ENCODE measurements at places on chromosomes 3 and 15.

GRCh38 chr3:172152874-172153273, 113.5 kb downstream of the FNDC3B start:
- DNase-seq, result no peak

- no peak for DNase-seq
Observed at GRCh38 chr3:143311096-143311495, 191.5 kb downstream of the CHST2 start.

- DNase-seq, result no peak
Observed at GRCh38 chr3:9314796-9315195, 48.1 kb upstream of the THUMPD3 start.

DNA sequence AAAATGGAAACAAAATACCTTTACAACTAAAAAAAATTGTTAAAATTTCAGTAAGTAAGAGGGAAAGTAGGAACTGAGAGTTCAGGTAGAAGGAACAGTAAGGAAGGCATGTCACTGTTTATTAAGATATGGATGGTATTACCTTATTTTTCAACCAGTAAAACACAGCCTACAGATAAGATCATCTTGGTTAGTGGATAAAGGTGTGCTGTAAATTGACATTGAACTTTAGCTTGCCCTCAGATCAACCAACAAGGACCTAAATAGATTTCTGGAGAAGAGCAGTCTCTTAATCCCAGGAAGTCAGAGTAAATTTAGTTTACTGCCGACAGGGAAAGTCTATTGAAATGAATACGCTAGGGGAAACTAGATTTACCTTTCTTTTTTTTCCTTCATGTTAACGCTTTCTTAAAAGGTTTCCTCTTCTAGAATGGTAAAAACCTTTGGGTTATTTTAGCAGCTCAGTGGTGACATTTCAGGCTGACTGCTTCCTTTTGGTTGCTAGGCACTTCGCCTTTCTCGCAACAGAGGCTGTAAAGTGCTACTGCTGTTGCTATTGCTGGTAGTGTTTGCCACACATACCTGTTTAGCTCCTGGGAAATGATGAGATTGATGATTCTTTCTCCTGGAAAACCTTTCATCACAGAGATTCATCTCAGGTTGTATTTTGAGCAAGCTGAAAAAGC, 12.9 kb downstream of the DZIP3 start:
- DNase-seq, result peak; percentile 9

DNA sequence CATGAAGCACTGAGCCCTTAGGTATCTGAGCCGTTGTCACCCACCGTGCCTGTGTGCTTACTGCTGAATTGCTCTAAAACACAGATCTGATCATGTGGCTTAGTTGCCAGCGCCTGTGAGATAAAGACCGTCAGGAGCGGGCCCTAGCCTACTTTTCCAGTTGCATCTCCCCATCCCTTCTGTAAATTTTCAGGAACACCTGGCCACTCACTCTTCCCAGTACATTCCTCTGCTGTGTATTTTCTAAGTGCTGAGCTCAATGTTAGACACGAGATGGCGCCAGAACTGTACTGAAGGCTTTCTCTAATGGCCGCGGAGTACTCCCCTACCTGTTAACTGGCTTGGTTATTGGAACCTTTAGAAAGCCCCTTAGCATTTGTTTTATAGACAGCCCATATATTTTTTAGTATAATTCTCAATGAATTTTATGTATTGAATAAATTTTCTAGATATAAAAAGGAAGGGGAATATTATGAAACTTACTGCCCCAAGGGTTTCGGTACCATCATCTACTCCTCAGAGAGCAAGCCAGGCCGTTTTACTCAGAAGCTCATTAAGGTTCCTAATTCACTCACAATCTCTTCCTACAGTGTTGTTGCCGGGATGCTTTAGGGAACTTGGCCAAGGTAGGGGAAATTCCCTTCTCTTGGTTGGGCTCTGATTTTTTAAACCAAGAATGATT, 16.7 kb upstream of the WNT7A start:
- no peak for DNase-seq

DNA sequence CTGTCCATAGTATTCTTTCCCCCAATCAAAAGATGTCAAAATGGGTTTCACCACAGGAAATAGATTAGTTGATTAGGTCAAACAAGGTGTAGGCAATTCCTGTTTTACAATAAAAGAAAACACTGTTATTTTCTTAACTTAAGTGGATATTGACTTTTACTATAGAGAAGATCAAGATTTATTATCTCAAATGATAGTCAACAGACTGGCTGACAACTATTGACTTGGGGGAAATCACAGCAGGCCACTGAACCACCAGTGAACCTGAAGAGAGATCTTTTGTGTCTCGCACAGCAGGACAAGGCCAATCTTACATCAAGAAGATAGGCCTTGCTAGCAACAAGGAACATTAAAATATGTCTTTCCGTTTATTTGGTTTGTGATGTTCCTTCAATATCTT, 1187.6 kb downstream of the SI start:
- DNase-seq, result no peak

DNA sequence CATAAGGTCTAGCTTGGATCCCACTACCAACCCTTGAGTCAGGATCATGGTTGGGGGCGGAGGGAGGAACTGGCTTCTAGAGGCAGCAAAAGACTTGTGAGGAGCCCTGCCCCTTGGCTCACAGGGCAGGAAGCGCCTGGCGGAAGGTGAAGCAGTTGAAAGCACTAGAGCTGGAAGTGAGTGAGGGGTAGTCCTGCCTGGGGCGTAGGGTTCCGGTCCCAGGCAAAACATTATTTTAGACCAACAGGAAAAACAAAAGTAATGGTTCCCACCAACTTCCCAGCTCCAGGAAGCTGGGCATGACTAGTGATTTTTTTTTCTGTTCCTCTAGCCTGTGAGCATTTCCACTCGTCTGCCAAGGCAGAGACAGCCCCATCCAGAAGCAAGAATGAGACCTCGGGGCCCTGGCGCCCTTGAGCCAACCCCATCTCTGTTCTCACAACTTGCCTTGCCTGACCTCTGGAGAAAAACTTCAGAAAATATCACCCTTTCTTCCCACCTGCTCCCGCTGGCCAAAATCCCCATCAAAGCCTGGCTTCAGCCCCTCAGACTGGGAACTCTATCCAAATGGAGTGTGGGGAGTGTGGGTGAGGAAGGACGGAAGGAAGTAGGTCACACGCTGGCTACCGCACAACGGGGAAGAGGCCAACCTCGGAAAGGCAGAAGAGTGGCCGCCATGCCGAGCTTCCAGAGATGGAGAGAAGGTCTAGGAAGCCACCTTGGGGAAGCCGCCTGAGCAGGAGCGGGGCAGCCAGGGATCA, 57.5 kb downstream of the RBPMS2 start:
- DNase-seq, result no peak

DNA sequence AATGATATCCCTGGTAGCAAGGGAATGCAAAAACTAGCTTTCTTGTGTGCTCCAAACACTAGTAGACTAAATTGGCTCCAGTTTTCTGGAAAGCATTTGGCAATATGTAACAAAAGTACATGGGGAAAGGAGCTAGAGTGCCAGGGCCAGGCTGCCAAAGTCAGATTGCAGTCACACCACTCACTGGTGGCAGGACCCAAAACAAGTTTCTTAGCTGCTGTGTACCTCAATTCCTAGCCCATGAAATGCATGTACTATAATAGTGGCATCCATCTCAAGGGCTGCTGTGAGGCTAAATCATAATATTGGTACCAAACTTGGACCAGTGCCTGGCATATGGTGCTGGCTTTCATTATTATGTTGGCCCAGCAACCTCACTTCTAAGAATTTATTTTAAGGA, 49.3 kb downstream of the CLDN18 start:
- no peak for DNase-seq

GRCh38 chr15:25738171-25738965, 124.8 kb downstream of the ATP10A start:
- no peak for DNase-seq

- DNase-seq, result no peak
Observed at GRCh38 chr3:21991061-21991460, 240.1 kb upstream of the ZNF385D start.

- no peak for DNase-seq
Observed at GRCh38 chr15:48336940-48337339, 5.7 kb downstream of the DUT start.

- no peak for DNase-seq
Observed at GRCh38 chr3:188746291-188746783, 425.4 kb upstream of the TPRG1 start.

GRCh38 chr3:9951126-9951525, 1.1 kb downstream of the PRRT3 start:
- DNase-seq, result no peak

GRCh38 chr3:125594125-125594524, 1.2 kb downstream of the OSBPL11 start:
- DNase-seq, result no peak

- DNase-seq, result no peak
Observed at GRCh38 chr3:133955892-133956291, 60.2 kb upstream of the RAB6B start.

DNA sequence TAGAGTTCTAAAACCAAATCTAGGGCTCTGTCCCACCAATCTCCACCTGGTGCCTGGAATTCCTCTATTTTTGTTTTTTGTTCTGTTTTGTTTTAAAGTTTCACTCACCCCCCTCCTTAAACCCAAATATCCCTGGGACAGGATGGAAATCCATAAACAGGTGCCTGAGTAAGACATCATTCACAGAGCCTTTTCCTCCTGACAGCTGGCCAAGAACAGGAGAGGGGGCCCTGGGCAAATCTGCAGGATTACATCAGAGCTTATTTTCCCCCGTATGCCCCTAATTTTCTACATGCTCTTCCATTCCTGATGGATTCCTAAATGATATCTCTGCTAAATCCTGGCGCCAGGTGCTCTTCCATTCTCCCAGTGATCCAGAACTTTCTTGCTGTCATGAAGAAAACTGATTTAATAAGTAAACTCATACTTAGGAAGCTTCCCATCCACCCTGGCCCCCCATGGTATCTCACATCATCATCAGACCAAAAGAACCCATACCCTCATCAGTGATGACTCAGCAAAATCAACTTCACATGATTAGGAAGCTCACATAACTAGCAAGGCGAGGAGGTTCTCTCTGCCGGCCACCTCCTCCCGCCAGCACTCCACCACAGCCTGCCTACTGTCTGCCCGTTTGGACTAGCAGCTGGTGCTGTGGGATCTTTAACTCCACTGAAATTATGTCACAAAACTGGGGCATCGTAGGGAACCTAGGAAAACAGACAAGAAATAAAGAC, 61.0 kb downstream of the LIPC start:
- no peak for DNase-seq

- no peak for DNase-seq
Observed at GRCh38 chr3:7146529-7146928, 285.6 kb downstream of the GRM7 start.

DNA sequence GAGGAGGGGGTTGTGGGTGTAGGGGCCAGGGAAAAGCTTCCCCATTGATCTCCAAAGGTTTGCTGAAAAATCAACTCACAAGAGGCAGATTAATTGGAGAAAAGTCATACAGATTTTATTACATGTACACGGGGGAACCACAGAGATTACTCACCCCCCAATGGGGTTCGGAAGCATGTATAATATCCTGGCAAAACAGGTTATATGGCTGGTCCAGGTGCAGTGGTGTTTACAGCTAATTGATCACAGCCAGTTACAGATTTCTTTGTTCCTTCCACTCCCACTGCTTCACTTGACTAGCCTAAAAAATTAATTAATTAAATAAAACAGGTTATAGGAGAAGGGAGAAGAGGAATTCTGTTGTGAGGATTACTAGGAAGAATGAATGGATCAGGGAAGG, 22.4 kb downstream of the PRKCI start:
- DNase-seq, result no peak

DNA sequence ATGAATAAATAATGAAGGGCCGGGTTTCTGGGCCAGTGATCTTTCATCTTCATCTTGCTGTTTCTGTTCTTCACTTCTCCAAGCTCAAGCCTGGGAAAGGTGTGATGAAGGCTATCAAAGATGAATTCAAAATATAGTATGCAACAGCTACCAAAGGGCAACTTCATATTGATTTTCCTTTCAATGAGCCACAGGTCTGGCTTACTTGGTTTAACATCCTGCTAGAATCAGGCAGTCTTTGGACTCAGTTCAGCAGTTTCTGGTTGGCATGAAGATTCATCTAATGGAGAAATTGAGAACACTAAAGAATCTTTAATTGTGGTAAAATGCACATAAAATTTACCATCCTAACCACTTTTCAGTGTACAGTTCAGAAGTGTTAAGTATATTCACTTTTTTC, 43.3 kb downstream of the NFKBIZ start:
- no peak for DNase-seq

GRCh38 chr3:138881233-138881632, 46.5 kb upstream of the PIK3CB start:
- no peak for DNase-seq

- no peak for DNase-seq
Observed at GRCh38 chr15:79154483-79155135, 64.0 kb upstream of the RASGRF1 start.

DNA sequence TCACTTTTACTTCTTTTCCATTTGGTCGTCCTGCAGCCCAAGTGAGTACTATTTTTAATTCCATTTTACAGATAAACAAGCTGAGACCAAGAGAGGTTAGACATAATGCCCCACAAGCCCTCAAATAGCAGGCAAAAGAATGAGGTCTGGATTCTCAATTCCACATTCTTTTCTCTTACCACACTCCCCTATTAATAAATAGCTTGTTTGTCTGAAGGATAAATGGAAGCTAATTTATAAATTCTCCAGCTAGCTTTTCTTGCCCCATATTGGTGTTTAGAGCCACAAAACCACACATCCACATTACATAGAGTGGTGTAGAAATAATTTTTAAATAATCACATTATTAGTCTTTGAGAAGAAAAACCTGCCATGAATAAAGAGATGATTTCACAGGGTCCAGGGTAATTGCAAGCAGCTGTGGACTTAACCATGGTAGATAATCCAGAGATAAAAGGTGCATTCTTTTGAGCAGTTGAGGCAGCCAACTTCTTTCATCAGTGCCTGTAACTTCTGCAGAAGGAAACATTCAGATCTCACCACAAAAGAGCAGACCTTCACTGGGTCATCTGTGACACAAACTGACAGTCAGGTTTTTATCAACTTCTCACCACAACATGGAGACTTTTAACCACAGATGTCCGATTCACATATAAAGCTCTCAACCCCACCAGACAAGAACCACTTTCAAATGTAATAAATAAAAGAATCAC, 313.4 kb upstream of the STT3B start:
- DNase-seq, result no peak

Measured in stimulated activated CD8-positive, alpha-beta memory T cell treated with anti-CD3 and anti-CD28 coated beads, Interleukin-2, amount 100 ng/mL, for 1 hour (primary cell).